Left forelimb (tissue), 1 donor: ENCODE measurements at places on chromosomes 5 and 9.

GRCh38 chr5:170740551-170741205 lies 42.8 kb upstream of the GABRP start:
- no peak for DNase-seq

DNA sequence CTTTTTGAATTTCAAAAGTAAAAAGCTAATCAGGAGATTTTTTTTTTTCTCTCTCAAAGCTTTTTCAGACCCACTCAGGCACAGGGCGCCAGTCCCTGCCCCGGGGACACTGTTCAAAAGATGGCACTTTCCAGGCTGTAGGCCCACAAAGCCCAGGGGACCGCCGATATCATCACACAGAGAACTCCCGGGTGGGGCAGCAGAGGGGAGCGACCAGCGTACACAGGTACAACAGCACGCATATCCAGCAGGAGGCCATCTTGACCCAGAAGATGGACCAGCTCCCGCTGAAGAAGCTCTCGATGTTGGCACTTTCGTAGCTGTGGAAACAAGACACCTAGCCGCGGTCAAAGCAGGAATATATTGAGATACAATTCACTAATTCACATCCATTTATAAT lies 108.3 kb downstream of the THBS4 start:
- DNase-seq, result no peak

- DNase-seq, result no peak
Observed at GRCh38 chr5:103407402-103407801, 148.8 kb downstream of the MACIR start.

DNA sequence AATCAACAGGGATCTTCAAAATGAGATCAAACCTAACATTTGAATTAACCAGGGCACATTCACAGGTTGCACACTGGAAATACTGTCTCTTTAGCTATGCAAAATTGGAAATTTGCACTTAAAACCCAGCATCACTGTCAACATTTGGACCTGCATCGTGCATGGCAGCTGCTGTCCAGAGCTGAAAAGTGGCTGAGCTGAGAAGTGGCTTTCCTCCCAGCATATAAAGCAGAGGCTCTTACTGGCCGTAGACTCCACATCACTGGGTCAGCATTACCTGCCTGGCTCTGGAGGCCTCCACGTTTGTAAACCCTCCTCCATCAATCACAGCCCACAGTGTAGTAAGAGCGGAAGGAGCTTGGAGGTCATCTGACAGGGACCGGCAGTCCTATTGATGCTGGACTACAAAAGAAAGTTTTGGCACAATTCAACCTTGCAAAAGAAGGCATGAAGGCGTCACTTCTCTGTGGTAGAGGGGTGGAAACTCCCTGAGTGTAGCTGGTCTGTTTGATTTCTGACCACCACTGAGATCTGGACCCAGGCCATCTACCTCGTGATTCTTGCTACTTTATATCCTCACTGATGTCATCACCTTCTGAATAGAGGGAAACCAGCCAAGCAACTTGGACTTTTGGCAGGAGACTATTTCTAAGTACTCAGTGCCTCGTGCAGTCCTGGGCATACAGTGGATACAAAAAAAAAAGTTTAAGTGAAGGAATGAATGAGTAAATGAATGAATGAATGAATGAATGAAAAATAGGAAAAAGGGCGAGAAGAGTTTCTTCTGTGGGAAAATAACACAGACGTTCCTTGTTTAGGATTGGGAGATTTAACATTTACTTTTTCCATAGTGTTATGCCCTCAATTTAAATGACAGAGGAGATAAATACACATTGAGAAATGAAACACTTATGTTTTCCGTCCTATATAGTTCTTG lies 14.8 kb downstream of the RASEF start:
- no peak for DNase-seq

GRCh38 chr5:114265432-114266060 lies 96.3 kb upstream of the KCNN2 start:
- DNase-seq, result no peak

DNA sequence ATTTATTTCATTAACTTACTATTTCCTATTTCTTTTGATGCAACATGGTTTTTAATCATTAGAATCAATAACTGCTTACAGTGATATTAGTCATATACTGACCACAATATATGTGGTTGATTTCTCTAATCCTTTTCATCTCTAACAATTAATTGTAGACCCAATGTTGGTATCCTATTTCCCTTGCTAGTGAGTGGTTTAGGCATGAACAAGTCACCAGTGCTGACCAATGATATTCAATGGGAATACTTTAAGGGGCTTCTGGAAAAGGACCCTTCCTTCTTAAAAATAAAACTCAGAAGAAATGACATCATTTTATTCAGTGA lies 672.4 kb upstream of the GRAMD2B start:
- DNase-seq, result no peak

DNA sequence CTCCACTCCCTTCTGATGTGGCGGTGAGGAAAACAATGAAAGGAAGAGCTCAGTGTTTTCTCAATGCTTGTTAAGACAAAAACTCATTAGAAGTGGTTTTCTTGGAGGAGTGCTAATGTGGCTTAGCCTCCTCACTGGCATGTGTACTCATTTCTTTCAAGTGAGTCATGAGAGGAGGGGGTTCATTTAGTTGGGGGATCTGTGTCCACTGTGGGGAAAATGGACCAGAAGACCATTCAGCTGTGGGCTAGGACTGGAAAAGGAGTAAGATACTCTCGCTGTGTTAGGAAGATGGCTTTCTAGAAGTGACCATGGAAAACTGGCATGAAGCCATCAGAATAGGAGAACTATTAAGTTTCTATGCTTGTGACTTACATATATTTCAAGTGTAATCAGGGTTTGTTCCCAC lies 23.5 kb downstream of the KLF9 start:
- no peak for DNase-seq

GRCh38 chr9:124621371-124622328 lies 114.5 kb upstream of the NR5A1 start:
- no peak for DNase-seq

DNA sequence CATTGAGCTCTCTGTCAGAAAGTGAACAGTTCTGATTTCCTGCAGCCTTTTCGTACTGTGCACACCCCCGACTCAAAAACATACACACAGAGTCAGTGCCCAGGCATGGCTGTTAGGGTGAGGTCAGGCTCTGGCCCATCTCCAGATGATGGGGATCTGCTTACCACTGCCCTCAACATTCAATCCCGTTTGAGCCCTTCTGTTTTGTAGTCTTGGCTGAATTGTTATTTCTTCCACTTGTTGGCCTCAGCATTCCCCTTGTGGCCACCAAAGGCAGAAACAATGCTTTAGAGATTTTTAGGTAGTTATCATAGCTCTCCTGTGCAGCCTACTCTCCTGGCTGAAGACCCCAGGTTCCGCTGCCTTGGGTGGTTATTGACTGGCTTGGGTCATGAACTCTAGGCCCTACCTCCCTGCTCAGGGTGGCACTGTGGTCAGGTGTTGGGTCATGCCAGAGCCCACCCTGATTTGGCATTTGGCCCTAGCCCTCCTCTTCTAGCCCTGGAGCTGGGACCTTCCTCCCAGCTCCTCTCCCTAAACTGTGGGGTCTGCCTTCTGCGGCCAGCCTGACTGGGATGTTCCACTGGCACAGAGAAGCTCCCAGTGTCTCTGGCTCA lies 7.8 kb upstream of the MYOZ3 start:
- no peak for DNase-seq

DNA sequence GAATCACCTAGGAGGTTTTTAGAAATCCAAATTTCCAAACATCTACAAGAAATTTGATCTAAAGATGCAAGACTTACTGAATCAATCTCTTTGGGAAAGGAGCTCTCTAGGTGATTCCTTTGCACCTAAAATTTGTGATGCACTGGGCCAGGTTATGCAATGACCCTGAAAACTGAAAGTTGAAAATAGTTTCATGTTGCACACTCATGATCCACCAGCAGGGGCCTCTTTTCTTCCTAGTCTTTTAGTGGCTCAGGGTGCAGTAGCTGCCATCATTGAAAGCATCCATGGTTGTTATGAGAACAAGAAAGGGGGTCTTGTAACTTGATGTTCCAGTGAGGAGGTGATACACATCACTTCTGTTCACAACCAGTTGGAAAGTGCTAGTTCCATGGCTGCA lies 486.8 kb downstream of the PSAT1 start:
- DNase-seq, result no peak

DNA sequence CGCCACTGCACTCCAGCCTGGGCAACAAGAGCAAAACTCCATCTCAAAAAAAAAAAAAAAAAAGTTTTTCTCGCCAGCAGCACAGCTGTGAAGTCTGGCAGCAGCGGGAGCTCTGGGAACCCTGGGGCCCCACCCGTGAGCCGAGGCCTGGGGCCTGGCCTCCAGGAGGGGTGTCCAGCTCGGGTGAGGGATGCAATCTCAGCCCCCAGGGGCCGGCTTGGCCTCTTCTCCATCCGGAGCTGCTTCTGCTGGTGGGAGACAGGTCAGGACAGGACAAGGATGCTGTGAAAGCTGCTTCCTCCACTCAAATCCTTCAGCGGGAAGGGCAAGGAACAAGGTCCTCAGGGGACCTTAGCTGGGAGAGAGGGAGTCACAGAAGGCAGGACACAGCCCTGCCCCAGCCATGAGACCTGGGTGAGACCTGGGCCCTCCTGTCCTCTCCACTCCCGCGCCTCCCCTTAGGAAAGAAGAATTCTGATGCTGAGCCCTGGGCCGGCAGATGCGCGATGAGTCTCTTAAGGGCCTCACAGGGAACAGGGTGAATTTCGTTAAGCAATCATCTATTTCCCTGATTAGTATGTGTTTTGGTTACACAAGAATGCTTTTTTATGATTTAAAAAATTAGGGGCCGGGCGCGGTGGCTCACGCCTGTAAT lies 30.6 kb downstream of the PLPP7 start:
- peak; percentile 76 for DNase-seq

- no peak for DNase-seq
Observed at GRCh38 chr9:122125509-122126330, 32.6 kb upstream of the TTLL11 start.

DNA sequence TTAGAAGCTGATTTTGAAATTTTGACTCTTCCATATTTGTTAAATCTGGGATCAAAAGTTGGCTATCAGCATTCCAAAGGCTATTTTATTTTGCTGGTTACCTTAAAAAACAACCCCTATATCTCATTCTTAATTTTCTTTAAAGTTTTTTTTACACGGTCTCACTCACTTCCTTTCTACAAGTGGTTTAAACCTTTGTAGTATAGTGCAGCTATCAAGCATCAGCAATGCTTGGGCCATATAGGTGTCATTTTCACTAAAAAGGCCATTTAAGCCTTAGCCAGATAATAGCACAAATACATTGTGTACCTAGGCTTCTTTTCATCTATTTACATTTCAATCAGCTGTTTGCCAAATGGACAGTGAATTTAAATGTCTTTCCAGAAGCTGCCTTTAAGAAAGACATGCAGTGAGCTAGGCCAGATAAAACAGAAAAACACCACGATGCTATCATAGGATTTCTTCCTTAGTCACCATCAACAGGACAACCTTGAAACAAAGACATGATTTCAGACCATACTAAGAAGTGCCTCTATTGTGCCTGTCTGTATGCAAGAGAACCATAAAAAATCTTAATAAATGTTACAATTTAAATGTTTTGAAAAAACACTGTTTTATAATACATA lies 104.2 kb downstream of the RAPGEF6 start:
- DNase-seq, result no peak

GRCh38 chr5:171707442-171707792 lies 78.2 kb upstream of the SMIM23 start:
- no peak for DNase-seq

DNA sequence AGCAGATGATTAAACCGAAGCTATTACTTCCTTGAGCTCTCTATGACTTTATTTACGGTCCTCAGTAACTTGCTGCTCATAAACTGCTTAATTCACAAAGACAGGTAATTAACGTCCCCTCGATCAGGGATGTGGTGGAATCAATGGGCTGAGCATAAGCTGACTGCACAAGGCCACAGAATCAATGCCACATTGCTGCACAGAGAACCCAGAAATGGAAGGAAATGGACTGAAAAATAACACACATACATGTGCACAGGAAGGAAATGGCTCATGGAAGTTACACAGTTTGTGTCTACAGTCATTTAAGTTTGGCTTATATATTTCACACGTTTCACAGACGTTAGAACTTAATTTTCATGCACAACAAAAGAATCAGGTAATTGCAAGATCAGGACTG lies 118.3 kb upstream of the KLF9 start:
- DNase-seq, result no peak

DNA sequence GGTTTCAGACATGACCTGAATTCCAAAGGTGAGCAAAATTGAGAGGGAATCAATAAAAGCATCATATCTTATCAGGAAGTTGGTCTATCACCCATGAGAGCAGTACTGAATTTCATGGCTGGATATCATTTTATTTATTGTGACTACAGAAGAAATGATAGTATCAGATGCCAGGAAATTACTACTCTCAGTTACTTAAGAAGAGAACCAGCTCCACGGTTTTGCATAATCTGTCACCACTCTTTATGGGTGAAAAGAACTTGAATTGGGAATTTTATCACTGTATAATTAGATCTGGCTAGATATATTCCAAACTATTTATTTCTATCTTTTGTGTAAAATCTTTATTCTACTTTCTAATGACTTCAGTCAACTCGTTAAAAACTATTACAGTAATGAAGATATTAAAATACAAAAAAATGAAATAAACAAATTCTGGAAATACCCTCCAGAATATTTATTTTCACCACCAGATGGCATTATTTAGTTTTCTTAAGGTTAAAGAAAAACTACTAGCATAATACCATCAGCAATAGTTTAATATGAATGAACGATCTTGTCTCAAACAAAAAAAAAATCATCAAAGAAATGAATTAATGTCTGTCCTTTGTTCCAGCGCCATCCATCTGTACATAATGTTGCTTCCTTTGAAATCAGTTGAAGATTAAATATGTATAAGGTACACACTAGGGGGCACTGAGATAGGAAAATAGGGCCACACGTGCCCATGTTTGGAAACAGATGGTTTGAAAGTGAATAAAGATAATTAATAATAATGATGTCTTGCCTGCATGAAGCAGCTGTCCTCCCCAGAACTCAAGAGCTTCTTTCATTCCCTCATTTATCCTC lies 84.7 kb upstream of the SLCO6A1 start:
- DNase-seq, result no peak

GRCh38 chr5:16465544-16466432 lies at the start of gene ZNF622:
Gene ZNF622 (minus strand): TSS chr5:16465800. CDS start chr5:16465665, 135 bp downstream.
- peak; percentile 92 for DNase-seq

DNA sequence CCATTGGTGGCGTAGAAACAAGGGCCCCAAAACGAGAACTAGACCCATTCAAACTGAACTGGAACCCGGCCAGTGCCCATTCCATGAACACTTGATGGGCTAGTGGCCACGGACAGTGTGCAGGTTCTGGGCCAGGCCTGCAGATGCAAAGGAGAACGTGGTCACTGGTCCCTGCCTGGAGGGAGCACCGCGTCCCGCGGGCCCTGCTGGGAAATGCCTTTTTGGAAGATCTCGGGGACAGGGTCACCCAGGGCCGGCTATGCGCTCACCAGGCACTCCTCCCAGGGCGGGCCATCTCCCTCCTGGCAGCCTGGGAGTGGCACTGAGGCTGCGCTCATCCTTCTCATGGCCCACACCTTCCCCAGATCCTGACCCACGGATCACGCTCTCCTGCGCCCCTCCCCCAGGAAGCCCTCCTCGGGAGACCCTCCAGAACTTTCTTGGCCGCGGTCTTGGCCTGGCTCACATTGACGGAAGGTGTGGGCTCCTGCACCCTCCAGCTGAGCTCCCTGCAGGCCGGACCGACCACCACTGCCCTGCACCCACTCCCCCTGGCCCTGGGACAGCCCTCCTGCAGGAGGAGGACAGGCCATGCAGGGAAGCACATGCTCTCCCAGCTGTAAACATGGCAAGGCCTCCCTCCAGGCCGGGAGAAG lies 2.8 kb upstream of the DIPK1B start:
- no peak for DNase-seq

- DNase-seq, result no peak
Observed at GRCh38 chr5:3828761-3829160, 233.1 kb downstream of the IRX1 start.
